ENCODE measurements at places on chromosomes 7 and 10. TPM values are rescaled to one million over a fixed set of nuclear protein-coding genes. Genes with fewer than 3 reads are reported as not detected.

STEAP2 gene
- 5.8 TPM for total RNA-seq

DNA sequence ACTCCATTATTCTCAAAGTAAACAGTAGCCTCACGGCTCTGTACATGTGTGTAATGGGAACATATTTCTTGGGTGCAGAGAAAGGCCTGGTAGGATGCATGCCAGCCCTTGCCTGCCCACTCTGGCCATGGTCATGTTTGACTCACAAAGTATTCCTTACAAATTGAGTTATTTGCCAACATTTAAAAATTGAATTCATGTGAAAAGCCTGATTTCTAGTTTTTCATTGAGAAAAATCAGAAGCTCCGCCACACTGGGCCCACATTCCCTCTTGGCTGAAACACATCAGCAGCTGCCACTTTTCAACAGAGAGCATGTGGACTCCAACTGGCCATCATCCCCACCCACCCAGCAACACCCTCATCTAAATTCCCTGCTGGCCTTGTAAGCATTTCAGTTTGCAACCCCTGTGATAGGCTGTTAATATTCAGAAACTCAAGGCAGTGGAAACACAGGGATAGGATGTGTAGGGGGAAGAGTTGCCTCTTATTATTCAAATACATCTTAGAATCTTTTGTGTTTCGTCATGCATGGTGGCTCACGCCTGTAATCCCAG is 40.9 kb downstream of the CDH23 start:
- DNase-seq: no peak

GRCh38 chr10:5105626-5106025 is 11.4 kb downstream of the AKR1C3 start:
- peak; percentile 37 for DNase-seq

- DNase-seq: no peak
Observed at GRCh38 chr10:35585903-35586535, 19.1 kb upstream of the GJD4 start.

OGA gene
- 41.7 TPM for total RNA-seq

DNA sequence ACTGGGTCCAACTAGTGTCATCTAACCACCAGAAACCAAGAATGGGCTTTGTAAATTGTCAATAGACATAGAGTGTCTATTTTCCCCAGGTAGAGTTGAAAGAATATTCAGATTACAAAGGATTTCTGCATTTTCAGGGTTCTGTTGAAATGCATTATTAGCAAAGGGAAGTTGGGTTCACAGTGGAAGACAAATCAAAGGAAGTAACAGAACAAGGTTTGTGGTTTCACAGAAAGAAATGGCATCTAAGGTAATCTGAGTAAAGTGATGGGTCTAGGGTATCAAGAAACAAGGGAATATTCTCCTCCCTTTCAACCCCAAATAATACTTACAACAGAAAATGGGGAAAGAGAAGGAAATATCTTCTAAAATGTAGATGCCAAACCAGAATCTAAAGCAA is 25.8 kb downstream of the CEP41 start:
- no peak for DNase-seq

GRCh38 chr7:39458061-39458745 is 108.0 kb upstream of the YAE1 start:
- DNase-seq: peak; percentile 34

GRCh38 chr10:51227897-51228713 is 153.8 kb downstream of the PRKG1 start:
- DNase-seq: no peak

TUBAL3 gene
- total RNA-seq: 1.4 TPM

GRCh38 chr7:22427104-22427503 is 70.2 kb upstream of the RAPGEF5 start:
- DNase-seq: no peak

DNA sequence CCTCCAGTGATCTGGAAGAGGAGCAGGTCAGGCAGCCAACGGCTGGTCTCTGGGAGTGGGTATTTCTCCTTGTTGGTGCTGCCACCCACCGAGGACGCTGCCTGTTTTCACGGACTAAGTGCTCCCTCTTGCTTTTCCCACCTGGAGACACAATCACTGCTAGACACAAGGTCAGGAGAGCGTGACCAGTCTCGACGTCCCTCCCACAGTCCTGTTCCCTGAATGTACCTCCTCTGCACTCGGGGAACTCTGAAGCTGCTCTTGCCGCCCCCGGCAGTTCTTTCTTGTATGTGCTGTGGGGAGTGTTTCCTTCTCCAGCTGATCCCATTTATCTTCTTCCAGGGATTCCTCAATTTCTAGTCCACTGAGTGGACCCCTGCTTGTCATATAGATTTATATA is 89.4 kb downstream of the CYTH3 start:
- no peak for DNase-seq

DNA sequence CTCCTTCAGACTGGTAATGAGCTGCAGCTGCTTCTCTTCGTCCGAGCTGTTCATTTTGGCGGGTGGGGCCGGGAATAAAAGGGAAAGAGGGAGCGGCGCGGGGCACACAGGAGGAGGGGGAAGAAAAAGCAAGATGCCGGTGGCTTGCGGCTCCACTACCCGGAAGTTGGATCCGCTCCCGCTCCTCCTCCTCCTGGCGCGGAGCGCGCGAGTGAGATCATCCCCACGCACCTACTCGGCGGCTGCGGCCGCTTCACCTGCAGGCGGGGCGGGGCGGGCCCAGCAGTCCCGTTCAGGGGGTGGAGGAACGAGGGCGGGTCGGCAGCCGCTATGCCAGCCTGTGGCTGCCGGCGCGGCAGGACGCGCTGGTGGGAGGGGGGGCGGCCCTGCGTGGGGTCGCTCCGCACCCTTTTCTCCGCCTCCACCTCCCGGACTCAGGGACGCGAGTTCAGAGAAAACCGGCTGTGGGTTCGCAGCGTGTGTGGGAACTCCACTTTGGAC is at the start of gene SHTN1:
TSS of gene SHTN1 (minus strand) at position 162 of the 501 bp plus-strand sequence. CDS start at position 54, 108 bp downstream.
- DNase-seq: peak; percentile 53

DNA sequence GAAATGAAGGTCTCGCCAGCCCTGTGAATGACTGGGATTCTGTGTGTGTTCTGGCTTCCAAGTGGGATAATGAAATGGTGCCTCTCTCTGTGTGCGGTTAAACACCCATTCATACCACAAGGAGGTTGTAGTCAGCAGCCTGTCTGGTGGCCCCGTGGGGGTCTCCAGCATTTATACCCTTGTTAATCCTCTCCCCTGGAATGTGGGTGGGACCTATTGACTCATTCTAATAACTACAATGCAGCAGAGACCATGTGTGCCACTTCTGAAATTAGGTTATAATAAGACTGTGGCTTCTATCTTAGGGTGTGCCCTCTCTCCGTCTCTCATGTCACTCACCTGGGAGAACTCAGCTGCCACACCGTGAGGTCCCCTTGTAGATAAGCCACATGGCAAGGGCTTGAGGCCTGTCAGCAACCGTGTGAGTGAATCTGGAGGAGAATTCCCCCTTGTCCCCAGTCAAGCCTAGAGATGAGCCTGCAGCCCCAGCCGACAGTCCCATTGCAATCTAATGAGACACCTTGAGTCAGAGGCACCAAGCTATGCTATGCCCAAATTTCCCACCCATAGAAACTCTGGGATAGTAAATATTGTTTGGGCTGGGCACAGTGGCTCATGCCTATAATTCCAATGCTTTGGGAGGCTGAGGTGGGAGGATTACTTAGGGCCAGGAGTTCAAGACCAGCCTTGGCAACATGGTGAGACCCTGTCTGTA is 106.8 kb downstream of the GALNT17 start:
- DNase-seq: no peak

DNA sequence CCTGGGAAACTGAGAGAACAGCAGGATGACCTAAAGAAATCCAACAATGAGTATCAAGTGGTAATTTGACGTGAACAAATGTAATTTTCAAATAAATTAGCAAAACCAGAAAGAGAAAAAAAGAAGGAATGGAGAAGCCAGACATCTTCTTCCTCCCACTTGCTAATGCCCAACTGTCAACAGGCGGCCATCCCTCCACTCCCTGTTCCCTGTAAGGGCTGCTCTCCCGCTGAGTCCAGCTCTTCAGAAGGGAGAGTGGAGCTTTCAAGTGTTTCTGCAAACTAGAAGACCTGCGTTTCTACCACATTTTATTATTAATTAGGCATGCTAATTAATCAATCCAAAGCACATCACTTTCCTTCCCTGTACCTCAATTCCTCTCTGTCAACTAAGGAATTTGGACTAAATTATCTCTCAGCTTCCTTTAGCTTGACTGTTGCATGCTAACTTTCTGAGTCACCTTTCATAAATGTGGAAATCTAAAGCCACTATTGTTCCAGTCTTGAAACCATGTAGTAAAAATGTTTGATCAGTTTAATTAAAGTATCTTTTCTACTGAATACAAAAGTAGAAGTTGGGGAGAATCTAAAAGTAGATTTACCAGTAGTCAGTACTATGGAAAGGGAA is 48.4 kb upstream of the CUL1 start:
- DNase-seq: peak; percentile 49

DNA sequence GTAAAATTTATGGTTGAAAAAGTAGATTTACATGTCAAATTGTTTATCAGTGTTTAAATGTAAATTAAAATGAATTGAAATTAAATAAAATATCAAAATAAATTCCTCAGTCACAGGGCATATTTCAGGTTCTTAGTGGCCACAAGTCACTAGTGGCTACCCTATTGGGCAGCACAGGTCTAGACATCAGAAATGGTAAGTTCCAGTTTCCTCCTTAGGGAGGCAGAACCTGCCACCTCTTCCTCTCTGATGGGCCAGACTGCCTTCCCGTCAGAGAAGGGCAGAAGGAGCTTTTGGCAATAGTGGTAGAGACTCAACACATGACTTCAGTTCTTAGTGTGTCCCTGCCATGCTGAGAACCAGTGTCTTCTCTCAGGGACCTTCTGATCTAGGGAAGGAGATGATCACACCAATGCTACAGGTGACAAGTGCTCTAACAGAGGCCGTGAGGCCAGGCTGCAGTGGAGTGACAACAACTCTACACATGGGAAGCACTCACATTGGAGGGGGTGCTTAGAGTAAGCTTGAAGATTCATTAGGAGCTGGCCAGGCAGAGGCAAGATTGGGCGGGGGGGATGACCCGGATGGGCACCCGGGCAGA is 14.4 kb upstream of the PCBD1 start:
- no peak for DNase-seq

DNA sequence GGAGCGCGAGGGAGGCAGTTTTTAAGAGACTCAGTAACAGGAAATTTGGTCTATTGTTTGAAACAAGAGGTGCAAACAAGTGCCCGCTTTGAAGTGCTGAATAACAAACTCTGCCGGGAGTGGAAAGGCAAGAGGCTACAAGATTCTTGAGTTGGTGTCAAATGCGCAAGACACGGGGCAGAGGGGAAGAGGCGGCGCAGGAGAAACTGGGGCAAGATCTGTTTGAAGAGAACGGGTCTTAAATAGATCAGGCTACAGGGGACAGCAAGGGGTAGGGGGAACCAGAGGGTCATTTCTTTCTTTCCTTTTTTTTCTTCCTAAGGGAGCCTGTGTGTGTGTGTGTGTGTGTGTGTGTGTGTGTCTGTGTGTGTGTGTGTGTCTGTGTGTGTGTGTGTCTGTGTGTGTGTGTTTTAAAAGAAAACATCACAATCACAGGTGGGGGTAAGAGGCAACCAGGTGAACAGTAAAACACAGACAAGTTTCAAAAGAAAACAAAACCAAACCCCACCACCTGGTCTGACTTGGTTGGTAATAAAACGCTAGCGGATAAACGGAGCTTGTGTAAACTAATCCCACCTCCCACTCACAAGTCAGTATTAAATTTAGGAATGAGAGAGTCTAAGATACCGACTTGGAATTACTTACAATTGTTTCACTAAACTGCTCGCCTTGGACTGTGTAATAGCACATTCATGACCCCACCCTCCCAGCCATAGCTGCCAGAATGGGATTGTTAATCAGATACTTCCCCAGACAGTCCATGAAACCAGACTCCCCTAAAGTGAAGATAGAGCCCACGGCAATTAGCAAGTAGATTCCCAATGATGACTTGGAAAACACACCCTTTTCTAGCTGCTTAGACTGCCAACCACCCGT is 13.1 kb upstream of the CUX1 start:
- DNase-seq: peak; percentile 13

GRCh38 chr7:139453673-139454321 is 29.7 kb downstream of the KLRG2 start:
- DNase-seq: peak; percentile 23

DNA sequence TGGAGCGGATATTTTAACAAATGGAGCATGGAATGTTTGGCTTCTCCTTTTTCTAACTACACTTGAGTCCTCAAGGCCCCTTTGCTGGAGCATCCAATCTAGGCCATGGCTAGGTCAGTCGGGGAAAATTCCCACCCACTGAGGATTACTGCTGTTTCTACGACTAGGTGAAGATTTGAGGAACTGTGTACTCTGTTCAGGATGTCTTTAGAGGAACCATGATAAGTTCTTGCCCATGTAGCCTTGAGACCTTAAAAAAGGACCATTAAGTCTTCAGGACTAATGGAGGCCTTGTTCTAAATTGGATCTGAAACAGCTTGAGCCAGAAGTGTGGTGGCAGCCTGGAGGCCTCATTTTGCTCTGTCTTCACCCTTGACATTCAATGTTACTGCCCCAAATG is 6.2 kb downstream of the AGK start:
- no peak for DNase-seq

DNA sequence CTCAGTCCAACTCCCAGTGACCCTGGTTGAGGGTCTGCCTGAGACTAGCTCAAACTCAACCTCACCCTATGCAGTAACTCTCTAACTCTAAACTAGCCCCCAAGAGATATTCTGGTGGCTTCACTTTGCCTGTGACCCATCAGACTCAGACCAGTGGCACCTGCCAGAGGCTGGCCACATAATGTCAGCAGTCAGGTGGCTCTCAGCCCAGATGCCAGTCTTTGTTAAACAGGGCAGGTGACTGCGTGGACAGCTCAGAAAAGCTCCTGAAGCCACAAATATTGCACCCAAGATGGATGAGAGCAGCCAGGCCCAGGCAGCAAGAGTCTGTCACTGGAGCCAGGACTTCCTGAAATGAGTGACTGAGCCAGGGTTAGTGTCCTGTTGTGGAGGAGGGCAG is 129.7 kb upstream of the TCF7L2 start:
- DNase-seq: no peak

DNA sequence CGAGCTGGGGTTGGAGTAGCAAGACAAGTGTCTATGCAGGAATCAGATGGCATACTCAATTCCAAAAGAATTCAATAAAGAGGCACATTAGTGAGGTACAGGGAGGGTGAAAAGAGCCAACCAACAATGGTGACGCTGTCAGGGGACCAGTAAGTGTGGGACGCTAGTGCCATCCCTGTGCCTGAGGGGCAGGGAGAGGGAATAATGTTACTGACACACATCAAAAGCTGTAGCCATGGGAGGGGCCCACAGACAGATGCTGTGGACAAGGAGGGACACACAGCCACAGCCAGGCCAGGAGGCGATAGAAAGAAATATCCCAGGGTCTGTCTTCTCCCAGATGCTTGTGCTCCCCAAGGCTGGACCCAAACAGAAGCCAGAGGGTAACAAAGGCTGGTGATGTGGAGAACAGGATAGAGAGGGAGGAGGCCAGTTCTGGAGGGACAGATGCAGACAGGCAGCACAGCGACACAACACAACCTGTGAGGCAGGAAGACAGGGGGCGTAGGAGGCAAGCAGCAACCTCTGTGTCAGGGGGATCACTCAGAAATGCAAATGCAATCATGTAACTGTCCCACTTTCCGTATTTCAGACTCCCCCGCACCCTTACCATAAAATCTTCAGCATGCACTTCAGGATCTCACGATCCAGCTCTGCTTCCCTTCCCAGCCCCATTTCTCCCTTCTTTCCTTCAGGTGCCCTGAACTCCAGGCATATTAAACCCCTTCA is 240.5 kb upstream of the FZD8 start:
- no peak for DNase-seq
